Upper lobe of right lung (tissue), 1 donor: ENCODE measurements at places on chromosomes 12 and 14. TPM values are rescaled to one million over a fixed set of nuclear protein-coding genes. Genes with fewer than 3 reads are reported as not detected.

Gene AICDA
- total RNA-seq = 0.75 TPM

Gene VWF
- 729 TPM for total RNA-seq

Gene SLC7A7
- 84.4 TPM for total RNA-seq

Gene PMCH
- total RNA-seq = not detected

Gene ARHGAP9
- total RNA-seq = 37.7 TPM

Gene OR6S1
- not detected for total RNA-seq

Gene CAPZA3
- not detected for total RNA-seq

Gene DBX2
- not detected for total RNA-seq

Gene CLEC4D
- 1.1 TPM for total RNA-seq

GRCh38 chr14:69260861-69261564, 1.1 kb downstream of the GALNT16 start:
- peaks cover 18% of the 10 kb centered on the region for H3K4me1 ChIP-seq
- H3K27ac ChIP-seq = no peak overlapping the region
- DNase-seq = no peak
- peak overlapping the region; percentile 54 for H3K4me3 ChIP-seq
- peaks cover 40% of the 10 kb centered on the region for H3K27me3 ChIP-seq

DNA sequence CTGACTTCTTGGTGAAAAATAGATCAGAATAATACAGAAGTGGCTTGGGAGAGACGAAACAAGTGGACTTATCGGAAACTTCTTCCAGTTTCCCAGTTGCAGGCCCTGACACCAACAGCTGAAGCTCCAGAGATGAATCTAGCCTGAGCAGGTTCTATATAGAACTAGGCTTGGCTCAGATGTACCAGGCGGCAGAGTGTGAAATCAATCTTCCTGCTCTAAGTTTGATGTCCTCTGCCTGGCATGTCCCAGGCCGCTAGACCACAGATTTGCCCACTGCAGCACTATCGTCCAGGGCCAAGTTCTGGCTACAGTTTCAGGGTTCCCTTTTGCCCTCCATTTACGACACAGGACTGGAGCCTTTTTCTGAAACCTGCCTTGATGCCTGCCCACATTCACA, 91.3 kb upstream of the PLEKHA5 start:
- H3K36me3 ChIP-seq = no peaks in the 10 kb centered on the region
- H3K4me1 ChIP-seq = peaks cover 17% of the 10 kb centered on the region
- H3K27me3 ChIP-seq = no peaks in the 10 kb centered on the region
- H3K4me3 ChIP-seq = no peak overlapping the region
- H3K27ac ChIP-seq = no peak overlapping the region

GRCh38 chr14:104722938-104723650, 935 bp upstream of the ADSS1 start:
- H3K27me3 ChIP-seq = no peaks in the 10 kb centered on the region
- H3K36me3 ChIP-seq = peaks cover 6% of the 10 kb centered on the region
- no peak for DNase-seq
- peak overlapping the region; percentile 69 for H3K4me3 ChIP-seq
- peaks cover 15% of the 10 kb centered on the region for H3K4me1 ChIP-seq

GRCh38 chr12:104357421-104357952, 53.9 kb downstream of the EID3 start:
- no peak overlapping the region for H3K4me3 ChIP-seq
- H3K27ac ChIP-seq = no peak overlapping the region
- DNase-seq = peak; percentile 20
- peaks cover 9% of the 10 kb centered on the region for H3K36me3 ChIP-seq

GRCh38 chr14:33375786-33376185, 437.1 kb downstream of the NPAS3 start:
- H3K4me1 ChIP-seq = no peaks in the 10 kb centered on the region
- DNase-seq = no peak
- no peak overlapping the region for H3K4me3 ChIP-seq
- H3K27me3 ChIP-seq = no peaks in the 10 kb centered on the region
- no peaks in the 10 kb centered on the region for H3K36me3 ChIP-seq
- no peak overlapping the region for H3K27ac ChIP-seq

GRCh38 chr12:31574803-31575575, 15.9 kb downstream of the DENND5B start:
- no peak for DNase-seq
- H3K4me3 ChIP-seq = no peak overlapping the region
- H3K36me3 ChIP-seq = no peaks in the 10 kb centered on the region
- H3K4me1 ChIP-seq = no peaks in the 10 kb centered on the region
- H3K27ac ChIP-seq = no peak overlapping the region
- H3K27me3 ChIP-seq = no peaks in the 10 kb centered on the region

GRCh38 chr12:119843100-119843499, 34.0 kb downstream of the CIT start:
- no peaks in the 10 kb centered on the region for H3K27me3 ChIP-seq
- H3K4me3 ChIP-seq = no peak overlapping the region
- DNase-seq = no peak
- H3K4me1 ChIP-seq = no peaks in the 10 kb centered on the region
- H3K36me3 ChIP-seq = no peaks in the 10 kb centered on the region
- H3K27ac ChIP-seq = no peak overlapping the region

- H3K27me3 ChIP-seq = no peaks in the 10 kb centered on the region
- no peaks in the 10 kb centered on the region for H3K4me1 ChIP-seq
- DNase-seq = no peak
- H3K27ac ChIP-seq = no peak overlapping the region
Measured at GRCh38 chr14:72828604-72829003, 65.3 kb downstream of the DPF3 start.

GRCh38 chr14:34064349-34064748, 113.5 kb upstream of the EGLN3 start:
- no peak for DNase-seq
- H3K27ac ChIP-seq = no peak overlapping the region
- peaks cover 5% of the 10 kb centered on the region for H3K4me1 ChIP-seq
- H3K36me3 ChIP-seq = no peaks in the 10 kb centered on the region

DNA sequence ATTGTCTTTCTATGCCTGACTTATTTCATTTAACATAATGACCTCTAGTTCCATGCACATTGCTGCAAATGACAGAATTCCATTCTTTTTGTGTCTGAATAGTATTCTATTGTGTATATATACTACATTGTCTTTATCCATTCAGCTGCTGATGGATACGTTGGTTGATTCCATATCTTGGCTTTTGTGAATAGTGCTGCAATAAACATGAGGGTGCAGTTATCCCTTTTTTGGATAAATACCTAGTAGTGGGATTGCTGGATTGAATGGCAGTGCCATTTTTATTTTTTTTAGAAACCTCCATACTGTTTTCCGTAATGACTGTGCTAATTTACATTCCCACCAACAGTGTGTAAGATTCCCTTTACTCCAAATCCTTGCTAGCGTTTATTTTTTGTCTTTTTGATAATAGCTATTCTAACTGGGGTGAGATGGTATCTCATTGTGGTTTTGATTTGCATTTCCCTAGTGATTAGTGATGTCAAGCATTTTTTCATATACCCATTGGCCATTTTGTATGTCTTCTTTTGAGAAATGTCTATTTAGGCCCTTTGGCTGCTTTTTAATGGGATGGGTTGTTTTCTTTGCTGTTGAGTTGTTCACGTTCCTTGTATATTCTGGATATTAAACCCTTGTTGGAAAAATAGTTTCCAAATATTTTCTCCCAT, 2.3 kb downstream of the OAS2 start:
- H3K4me1 ChIP-seq = peaks cover 8% of the 10 kb centered on the region
- no peak for DNase-seq
- H3K27ac ChIP-seq = peak overlapping the region; percentile 44
- H3K4me3 ChIP-seq = peak overlapping the region; percentile 63

- H3K4me1 ChIP-seq = no peaks in the 10 kb centered on the region
- no peaks in the 10 kb centered on the region for H3K27me3 ChIP-seq
- DNase-seq = peak; percentile 44
- no peak overlapping the region for H3K27ac ChIP-seq
- no peaks in the 10 kb centered on the region for H3K36me3 ChIP-seq
Measured at GRCh38 chr14:95033682-95034632, 123.4 kb downstream of the DICER1 start.

DNA sequence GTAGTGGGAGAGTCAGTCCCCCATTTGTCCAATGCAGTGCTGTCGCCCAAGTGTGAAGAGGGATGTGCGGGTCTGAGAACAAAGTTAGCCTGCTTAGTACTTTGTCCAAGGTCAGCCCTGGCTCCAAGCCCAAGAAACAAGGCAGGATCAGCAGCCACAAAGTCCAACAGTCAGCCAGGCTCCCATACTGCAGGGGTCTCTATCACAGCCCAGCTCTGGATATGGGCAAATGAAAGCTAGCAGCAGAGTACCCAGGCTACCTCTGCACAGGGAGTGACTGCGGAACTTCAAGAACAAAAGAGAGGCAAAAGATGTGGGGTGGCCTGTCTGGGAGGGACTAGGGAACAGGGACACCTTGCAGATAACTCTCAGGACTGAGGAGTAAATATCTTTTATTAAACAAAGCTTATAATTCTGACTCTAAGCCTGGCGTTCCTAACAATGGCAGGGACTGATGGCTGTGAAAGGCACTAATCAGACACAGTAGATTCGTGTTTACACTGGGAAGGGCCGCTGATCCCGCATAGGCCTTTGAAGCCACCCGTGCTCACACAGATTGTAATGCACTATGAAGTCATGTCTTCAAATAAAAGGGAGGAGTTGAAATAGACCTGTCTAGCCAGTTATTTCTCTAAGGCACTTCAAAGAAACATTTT, 91.0 kb upstream of the EEA1 start:
- no peaks in the 10 kb centered on the region for H3K27me3 ChIP-seq
- H3K4me3 ChIP-seq = no peak overlapping the region
- H3K36me3 ChIP-seq = no peaks in the 10 kb centered on the region
- no peak for DNase-seq
- no peak overlapping the region for H3K27ac ChIP-seq

- H3K4me1 ChIP-seq = no peaks in the 10 kb centered on the region
- no peaks in the 10 kb centered on the region for H3K27me3 ChIP-seq
- DNase-seq = no peak
- no peaks in the 10 kb centered on the region for H3K36me3 ChIP-seq
- no peak overlapping the region for H3K27ac ChIP-seq
- H3K4me3 ChIP-seq = no peak overlapping the region
Measured at GRCh38 chr14:35944847-35945246, 118.7 kb downstream of the BRMS1L start.
